Activated CD8-positive, alpha-beta T cell treated with anti-CD3 and anti-CD28 coated beads for 36 hours (primary cell): ENCODE measurements at places on chromosomes 16 and 17. TPM values are rescaled to one million over a fixed set of nuclear protein-coding genes. Genes with fewer than 3 reads are reported as not detected.

- H3K4me3 ChIP-seq: no peak overlapping the region
- no peak for DNase-seq
- H3K27ac ChIP-seq: no peak overlapping the region
- no peaks in the 10 kb centered on the region for H3K36me3 ChIP-seq
- H3K27me3 ChIP-seq: peaks cover 9% of the 10 kb centered on the region
These were observed 86.4 kb downstream of the HAPSTR1 start for GRCh38 chr16:9177861-9178260.

GRCh38 chr16:49336581-49336980, 37.0 kb upstream of the C16orf78 start:
- peaks cover 4% of the 10 kb centered on the region for H3K27me3 ChIP-seq
- no peaks in the 10 kb centered on the region for H3K36me3 ChIP-seq
- H3K4me3 ChIP-seq: no peak overlapping the region
- no peak for DNase-seq

Gene PAGR1
- 29.0 TPM for total RNA-seq

Gene RHBDL3
- 0.11 TPM for total RNA-seq

Gene RHBDF2
- total RNA-seq: 19.9 TPM
